ENCODE measurements at places on chromosomes 3 and 15. TPM values are rescaled to one million over a fixed set of nuclear protein-coding genes. Genes with fewer than 3 reads are reported as not detected.

DNA sequence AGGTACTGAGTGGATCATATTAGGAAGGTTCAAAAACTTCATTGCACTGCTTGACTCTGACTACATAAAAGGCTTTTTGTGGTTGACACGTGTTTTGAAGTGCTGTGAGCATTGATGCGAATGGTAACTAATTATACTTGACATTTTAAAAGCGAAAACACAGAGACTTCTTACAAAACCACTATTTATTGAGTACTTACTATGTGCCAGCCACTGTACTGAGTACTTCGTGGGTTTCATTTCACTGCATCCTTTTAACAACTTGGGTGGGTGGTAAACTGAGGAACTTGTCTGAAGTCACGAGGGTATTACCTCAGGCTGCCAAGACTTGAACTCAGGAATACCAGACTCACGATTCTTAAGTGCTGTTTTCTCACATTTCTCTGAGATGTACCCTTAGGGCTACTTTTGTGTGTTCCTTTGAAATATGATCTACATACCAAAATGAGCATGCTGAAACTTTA, 45.3 kb upstream of the PPP4R2 start:
- DNase-seq, result no peak
- H3K4me3 ChIP-seq, result no peak overlapping the region
- H3K36me3 ChIP-seq, result no peaks in the 10 kb centered on the region
- H3K27me3 ChIP-seq, result no peaks in the 10 kb centered on the region

- no peaks in the 10 kb centered on the region for H3K36me3 ChIP-seq
- DNase-seq, result no peak
- peaks cover 6% of the 10 kb centered on the region for H3K4me1 ChIP-seq
- no peaks in the 10 kb centered on the region for H3K27me3 ChIP-seq
Measured at GRCh38 chr3:152405915-152406802, 137.4 kb downstream of the MBNL1 start.

DNA sequence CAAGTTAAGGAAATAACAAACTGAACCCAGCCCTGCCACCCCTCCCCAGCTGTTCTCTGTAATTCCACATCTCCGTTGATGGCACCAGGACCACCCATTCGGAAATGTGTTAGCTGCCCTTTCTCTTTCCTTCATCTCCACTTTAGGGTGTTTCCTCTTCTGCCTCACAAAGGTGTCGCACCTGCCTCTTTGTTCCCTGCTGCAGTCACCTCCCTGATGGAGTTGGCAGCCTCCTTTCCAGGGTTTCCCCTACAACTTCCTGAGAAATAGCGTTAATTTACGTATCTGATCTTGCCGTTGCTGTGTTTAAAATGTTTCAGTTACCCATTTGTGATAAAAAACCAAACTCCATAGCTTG, 57.3 kb downstream of the GPR171 start:
- no peak for DNase-seq

- no peaks in the 10 kb centered on the region for H3K4me1 ChIP-seq
- no peak overlapping the region for H3K4me3 ChIP-seq
- no peaks in the 10 kb centered on the region for H3K36me3 ChIP-seq
- DNase-seq, result no peak
- H3K27me3 ChIP-seq, result no peaks in the 10 kb centered on the region
Measured at GRCh38 chr3:46574881-46575576, 8.9 kb upstream of the LRRC2 start.

DNA sequence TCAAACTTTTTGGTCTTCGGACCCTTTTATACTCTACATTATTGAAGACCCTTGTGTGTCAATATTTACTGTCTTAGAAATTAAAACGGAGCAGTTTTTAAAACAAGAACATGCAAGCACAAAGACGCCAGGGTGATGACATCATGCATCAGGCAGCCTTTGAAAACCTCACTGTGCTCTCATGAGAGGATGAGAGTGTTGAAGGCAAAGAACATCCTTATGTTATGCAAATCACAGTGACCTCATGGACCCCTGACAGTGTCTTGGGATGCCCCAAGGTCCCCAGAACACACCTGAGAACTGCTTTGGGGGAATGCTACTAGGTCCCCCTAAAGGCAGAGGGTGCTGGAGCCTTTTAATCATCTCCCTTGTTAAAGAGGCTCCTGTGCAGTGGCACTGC, 51.6 kb downstream of the CHDH start:
- no peak for DNase-seq
- no peaks in the 10 kb centered on the region for H3K27me3 ChIP-seq
- no peaks in the 10 kb centered on the region for H3K4me1 ChIP-seq
- H3K4me3 ChIP-seq, result no peak overlapping the region
- no peak overlapping the region for H3K27ac ChIP-seq
- no peaks in the 10 kb centered on the region for H3K36me3 ChIP-seq

GRCh38 chr3:50123394-50124051, 31.6 kb upstream of the SEMA3F start:
- H3K27me3 ChIP-seq, result no peaks in the 10 kb centered on the region
- no peaks in the 10 kb centered on the region for H3K36me3 ChIP-seq
- DNase-seq, result no peak
- no peaks in the 10 kb centered on the region for H3K4me1 ChIP-seq

Gene ITIH3
- 6.8 TPM for total RNA-seq

Gene FBXW12
- total RNA-seq, result not detected

Gene HYAL1
- total RNA-seq, result 9.3 TPM

All from aorta (tissue), 5 donors.